ENCODE measurements at places on chromosomes 5 and 9.

GRCh38 chr9:133845440-133845839 lies 107.3 kb upstream of the SARDH start:
- no peak for DNase-seq

DNA sequence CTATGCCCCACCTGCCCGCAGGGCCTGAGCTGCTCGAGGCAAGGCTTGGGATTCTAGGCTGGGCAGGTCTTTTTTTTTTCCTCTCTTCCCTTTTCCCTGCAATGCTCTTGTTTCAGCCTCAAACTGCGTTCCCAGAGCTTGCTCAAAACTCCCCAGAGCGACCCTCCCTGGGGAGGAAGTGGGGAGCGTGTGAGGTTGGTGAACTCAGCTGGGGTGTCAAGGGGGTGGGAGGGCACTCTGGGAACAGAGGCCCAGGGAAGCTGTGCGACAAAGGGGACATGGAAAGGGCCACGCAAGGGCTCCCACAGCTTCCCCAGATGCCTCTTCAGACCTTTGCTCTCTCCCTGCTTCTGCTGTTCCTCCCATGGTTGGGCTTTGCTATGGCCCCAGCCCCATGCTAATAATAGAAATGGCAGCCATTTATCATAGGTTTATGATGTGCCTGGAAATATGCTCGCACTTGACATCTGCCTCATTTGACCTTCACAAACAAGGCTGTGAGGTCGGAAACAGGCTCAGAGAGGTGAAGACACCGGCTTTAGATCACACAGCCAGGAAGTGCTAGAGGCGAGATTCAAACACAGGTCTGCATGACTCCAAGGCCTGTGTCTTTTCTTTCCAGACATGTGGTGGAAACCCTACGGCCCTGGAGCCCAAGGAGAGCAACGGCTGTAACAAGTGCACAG lies 40.9 kb upstream of the IL17B start:
- DNase-seq: no peak

GRCh38 chr5:64883912-64884311 lies 115.2 kb downstream of the CWC27 start:
- DNase-seq: no peak

DNA sequence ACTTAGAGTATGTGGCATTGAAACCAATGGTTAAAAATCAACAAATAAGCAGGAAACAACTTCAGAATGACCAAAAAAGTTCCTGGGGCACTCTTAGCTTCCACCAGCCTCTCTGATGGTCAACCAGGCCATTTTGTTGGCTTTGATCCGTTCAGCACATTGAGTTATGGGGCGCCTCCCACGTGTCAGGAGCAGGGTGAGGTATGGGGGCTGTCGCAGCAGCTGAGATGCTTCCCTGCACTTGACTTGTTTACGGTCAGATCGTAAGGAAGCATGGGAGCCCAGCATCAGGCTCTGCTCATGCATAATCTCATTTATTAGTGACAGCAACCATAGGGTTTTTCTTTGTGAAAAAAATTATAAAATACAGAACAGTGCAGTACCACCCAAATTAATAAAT lies 16.7 kb downstream of the SYK start:
- no peak for DNase-seq

- DNase-seq: no peak
These were observed 24.0 kb upstream of the KLF4 start for GRCh38 chr9:107513464-107514100.

DNA sequence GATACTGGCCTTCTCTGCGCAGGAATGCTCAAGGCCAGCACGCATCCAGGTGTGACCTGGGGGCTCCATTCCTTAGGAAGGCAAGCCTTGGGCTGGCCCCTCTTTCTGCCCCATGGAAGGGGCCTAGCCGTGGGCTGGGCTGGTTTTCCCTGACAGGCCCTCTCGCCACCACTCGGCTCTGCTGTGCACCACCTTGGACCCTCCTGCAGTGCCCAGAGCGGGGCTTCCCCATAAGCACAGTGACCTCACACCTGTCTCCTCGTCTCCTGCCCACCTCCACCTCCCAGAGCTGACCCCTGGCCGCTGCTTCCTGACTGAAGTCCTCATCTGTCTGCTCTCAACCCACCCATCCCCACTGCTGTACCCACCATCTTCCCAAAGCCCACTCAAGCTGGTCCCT lies 21.1 kb downstream of the UNC5A start:
- DNase-seq: no peak

Data from GM23338 (cell line).